ENCODE measurements at places on chromosomes 5 and 9.
A peak's percentile ranks its signal among the peaks of the same experiment; 100 is the strongest.

GRCh38 chr5:109318455-109319108 is 91.2 kb downstream of the PJA2 start:
- no peak for DNase-seq

- no peak for DNase-seq
Measured at GRCh38 chr5:31463351-31463750, 68.5 kb downstream of the DROSHA start.

DNA sequence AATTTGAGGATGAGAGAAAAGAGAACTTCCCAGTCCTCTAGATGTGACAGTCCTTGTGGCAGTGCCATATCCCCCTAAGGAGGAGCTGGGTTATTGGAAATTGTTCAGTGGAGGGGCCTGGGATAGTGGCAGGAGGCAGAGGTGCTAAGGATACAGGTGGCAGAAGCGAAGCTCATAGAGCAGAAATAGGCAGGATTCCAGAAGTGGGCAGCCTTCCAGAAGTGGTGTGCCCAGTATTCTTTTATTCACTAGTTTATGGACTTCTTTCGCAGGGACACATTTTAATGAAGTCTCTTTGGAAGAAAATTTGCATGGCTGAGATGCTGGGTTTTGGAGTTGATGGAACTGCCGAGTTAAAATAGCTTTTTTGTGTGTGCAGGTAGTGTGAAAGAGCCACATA is 6.8 kb downstream of the PIK3R1 start:
- DNase-seq, result no peak

DNA sequence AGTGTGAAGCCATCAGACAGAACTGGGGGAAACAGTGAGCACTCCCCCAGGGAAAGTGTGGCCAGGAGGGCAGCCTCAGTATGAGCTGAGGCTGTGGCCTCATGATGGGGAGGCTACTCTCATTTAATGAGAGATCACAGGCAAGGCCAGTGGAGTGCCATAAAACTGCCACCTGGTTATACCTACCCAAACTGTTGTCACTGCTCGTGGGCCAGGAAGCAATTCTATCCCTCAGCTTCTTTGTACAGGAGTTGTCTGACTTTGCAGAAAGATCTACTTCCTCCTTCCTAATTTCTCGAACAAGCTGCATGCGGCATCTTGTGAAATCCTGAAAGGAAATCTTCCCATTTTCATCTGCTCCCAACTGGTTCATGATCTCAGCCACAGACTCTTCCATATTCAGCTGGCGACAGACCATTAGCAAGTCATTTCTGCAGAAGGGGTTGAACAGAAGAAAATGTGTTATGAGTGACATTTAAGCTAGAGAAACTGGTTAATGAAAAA is 50.0 kb downstream of the TSSK1B start:
- DNase-seq, result no peak

GRCh38 chr9:121201045-121201737 is 478 bp downstream of the RAB14 start:
- peak; percentile 57 for DNase-seq
